ENCODE measurements at places on chromosomes 1 and 21.

DNA sequence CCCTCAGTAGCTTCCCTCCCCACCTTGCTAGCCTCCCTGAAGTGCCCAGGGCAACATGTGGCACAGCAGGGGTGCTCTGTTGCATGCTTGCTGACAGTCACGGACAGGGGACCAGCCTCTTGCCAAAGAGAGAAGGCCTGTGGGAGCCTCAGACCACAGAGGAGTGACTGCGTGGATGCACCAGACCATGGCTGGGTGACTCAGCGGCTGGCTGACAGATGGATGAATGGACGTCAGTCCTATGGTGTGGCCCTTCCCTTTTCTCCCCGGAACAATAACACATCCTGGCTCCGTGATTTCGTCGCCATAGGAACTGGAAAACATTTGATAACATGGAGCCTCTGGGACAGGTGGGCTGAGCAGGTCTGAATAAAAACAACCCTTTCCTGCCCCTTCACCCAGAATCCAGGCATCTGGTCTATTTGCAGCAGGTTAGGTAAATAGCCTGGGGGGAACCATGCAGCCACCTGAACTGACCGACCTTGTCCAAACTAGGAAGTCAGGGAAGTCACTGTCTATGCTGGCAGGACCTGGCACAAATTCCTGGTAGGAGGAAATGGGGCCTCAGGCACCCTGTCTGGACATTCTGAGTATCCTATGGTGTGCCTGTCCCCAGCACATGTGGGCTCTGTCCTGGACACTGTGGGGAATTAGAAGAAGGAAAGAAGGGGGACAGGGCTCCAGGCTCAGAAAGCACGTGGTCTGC lies 53.3 kb downstream of the NENF start:
- peak; percentile 99 for DNase-seq

GRCh38 chr21:31193761-31194160 lies 150.3 kb downstream of the TIAM1 start:
- no peak for DNase-seq

GRCh38 chr1:105204836-105205371 lies 1455.2 kb downstream of the AMY1C start:
- DNase-seq: no peak

DNA sequence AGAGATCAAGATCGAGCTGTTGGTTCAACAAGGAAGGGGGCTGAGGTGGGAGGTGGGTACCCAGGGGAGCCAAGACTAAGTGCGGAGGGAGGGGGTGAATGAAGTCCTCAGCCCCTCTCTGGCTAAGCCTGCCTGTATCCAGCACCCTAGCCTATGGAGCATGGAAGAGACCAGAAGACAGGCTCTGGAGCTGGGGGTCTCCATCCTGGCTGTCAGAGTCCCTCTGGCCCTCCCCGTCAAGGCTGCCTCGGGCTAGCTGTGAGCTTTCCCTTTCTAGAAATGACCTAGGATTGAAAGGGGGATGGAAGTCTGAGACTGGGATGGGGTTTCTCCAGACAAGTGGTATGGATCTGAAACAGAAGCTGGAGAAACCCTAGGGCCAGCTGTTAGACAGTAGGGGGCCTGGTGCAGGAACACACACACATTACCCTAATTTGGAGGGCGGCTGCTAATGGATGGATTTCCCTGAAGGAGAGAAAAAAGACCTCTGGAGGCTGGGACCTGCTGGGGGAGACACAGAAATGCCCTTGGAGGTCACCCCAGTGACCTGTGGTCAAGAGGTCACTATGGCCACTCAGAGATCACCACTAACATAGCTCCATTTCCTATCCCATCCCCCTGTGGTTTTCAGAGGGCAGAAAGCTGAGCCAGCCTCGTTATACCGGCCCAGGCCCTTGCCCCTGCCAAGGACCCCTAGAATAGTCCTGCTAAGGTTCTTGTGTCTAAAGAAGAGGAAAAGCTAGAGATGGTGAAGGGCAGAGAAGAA lies 107.8 kb downstream of the TMEM53 start:
- DNase-seq: no peak

GRCh38 chr1:107533436-107533835 lies 392.6 kb downstream of the NTNG1 start:
- no peak for DNase-seq

DNA sequence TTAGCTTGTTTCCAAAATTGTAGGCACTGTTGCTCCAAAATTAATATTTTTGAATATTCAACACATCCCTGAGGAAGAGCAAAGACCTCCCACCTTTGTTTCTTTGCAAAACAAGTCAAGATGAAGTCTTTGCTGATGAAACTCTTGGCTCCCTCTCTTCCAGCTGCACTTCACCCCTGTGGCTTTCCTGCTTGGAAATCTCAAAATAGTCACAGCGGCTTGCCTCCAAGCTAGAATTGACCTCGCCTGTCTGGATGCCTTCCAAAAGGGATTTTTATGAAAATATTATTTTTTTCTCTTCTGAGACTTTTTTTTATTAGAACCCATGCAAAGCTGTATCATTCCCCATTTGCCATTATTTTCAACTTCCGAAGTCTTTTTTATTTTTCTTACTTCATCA lies 71.1 kb upstream of the MROH9 start:
- no peak for DNase-seq

DNA sequence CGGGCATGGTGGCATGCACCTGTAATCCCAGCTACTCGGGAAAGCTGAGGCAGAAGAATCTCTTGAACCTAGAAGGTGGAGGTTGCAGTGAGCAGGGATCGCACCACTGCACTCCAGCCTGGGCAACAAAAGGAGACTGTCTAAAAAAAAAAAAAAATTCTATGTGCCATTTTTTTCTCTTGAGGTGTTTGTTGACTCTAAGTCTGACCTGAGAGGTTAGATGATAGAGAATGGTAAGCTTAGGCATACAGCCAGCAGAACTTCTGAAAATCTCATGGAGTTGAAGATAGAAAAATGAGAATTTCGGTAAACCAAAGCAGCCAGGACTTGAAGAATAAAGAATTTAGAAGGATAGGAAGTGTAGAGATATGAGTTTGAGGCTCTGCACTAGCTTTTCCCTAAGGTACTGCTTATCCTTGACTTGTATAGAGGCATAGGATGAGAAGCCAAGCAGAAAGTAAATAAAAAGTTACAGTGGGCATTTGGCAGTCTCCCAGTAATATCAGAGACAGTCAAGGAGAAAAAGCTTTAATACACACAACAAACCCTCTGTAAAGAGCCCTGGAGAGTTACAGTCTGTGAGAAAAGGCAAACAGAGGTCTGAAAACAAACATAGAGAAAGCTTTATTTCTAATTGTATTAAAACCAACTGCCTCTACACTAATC lies 24.3 kb downstream of the F13B start:
- DNase-seq: no peak

DNA sequence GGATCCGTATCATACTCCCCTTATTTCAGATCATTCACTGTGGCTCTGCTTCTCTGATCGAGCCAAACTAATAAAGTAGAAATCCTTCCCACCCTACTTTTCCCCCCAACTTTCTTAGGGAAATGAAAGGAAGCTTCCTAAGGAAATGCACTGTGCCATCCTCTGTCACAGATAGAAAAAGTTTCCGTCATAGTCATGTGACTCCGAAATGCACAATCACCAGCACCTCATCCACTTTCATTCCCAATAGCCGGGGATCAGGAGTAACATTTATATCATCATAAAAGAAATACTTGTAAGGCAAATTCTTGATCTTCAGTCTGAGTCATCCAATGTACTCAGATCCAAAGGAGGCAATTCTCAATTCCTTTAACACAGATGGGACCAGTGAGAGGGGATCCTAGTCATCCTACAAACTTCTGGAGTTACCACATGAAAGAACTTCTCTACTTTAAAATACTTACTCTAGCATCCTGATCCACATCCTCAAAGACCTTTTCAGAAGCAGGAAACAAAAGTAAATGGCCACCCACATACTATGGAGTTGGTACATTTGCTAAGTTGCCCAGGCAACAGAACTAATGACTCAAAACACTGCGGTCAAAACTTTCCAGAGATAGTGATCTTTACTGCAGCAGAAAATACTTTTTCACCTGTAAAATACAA lies 97.8 kb upstream of the ZC3H11B start:
- DNase-seq: peak; percentile 89

GRCh38 chr1:8554956-8555534 lies 237.1 kb downstream of the SLC45A1 start:
- peak; percentile 35 for DNase-seq

- DNase-seq: no peak
These were observed 39.6 kb upstream of the PGBD5 start for GRCh38 chr1:230465691-230466090.

Data from kidney epithelial cell (primary cell).